ENCODE measurements at places on chromosomes 12 and 14. TPM values are rescaled to one million over a fixed set of nuclear protein-coding genes. Genes with fewer than 3 reads are reported as not detected.

ATP2A2 gene
- total RNA-seq, result 918 TPM

KSR2 gene
- not detected for total RNA-seq

SLC2A14 gene
- 0.51 TPM for total RNA-seq

MSRB3 gene
- total RNA-seq, result 166 TPM

INF2 gene
- 41.2 TPM for total RNA-seq

GIT2 gene
- total RNA-seq, result 31.2 TPM

TMTC1 gene
- total RNA-seq, result 33.2 TPM

KRT6A gene
- total RNA-seq, result not detected

IL26 gene
- not detected for total RNA-seq

OR4E2 gene
- total RNA-seq, result not detected

PCED1B gene
- total RNA-seq, result 1.9 TPM

MAP1LC3B2 gene
- total RNA-seq, result 1.9 TPM

B4GALNT3 gene
- 65.3 TPM for total RNA-seq

NFE2 gene
- 1.2 TPM for total RNA-seq

HOXC9 gene
- not detected for total RNA-seq

CACNB3 gene
- total RNA-seq, result 9.2 TPM

OAS2 gene
- total RNA-seq, result 6.4 TPM

CLEC9A gene
- not detected for total RNA-seq

ACSM4 gene
- not detected for total RNA-seq

SLC24A4 gene
- total RNA-seq, result not detected

CCDC196 gene
- not detected for total RNA-seq

TMPRSS12 gene
- total RNA-seq, result not detected

PPFIA2 gene
- 0.57 TPM for total RNA-seq

KRT79 gene
- total RNA-seq, result not detected

GLS2 gene
- total RNA-seq, result 0.38 TPM

OAS1 gene
- total RNA-seq, result 4.0 TPM

RNF212B gene
- total RNA-seq, result not detected

KRT5 gene
- not detected for total RNA-seq

TAS2R42 gene
- total RNA-seq, result not detected

SLC17A8 gene
- not detected for total RNA-seq

NXPH4 gene
- 20.0 TPM for total RNA-seq

SMCO2 gene
- 0.38 TPM for total RNA-seq

GPR65 gene
- total RNA-seq, result 0.57 TPM

BDKRB2 gene
- 0.57 TPM for total RNA-seq

CCT2 gene
- total RNA-seq, result 86.1 TPM

RAD51B gene
- total RNA-seq, result 3.8 TPM

BATF gene
- 0.65 TPM for total RNA-seq

REP15 gene
- 3.6 TPM for total RNA-seq

PRPH gene
- total RNA-seq, result 0.38 TPM

OR6C2 gene
- not detected for total RNA-seq

KRT6C gene
- total RNA-seq, result not detected

OR4K2 gene
- total RNA-seq, result not detected

NOS1 gene
- 0.32 TPM for total RNA-seq

FAM161B gene
- 4.7 TPM for total RNA-seq

LAG3 gene
- 0.57 TPM for total RNA-seq

HDAC7 gene
- 62.7 TPM for total RNA-seq

TMEM263 gene
- 44.8 TPM for total RNA-seq

PMEL gene
- total RNA-seq, result 0.75 TPM

C1S gene
- 69.0 TPM for total RNA-seq
